H54 (cell line): ENCODE measurements at places on chromosomes 6 and 20.

DNA sequence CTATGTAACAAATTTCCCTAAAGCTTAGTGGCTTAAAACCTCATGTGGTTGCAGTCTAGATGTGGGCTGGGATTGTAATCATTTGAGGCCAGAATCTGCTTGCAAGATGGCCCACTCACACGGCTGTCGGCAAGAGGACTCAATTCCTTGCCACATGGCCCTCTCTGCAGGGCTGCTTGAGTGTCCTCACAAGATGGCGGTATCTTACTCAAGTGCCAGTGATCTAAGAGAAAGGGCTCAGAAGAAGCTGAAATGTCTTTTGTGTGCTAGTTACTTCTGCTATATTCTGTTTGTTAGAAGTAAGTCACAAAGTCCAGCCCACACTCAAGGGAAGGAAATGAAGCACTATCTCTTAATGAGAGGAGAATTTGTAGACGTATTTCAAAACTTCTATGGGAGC lies 47.1 kb upstream of the PMEPA1 start:
- DNase-seq = no peak

- peak; percentile 6 for DNase-seq
Observed at GRCh38 chr6:137637121-137637520, 142.9 kb upstream of the OLIG3 start.

GRCh38 chr6:41713159-41713649 lies 22.2 kb downstream of the TFEB start:
- DNase-seq = peak; percentile 95

DNA sequence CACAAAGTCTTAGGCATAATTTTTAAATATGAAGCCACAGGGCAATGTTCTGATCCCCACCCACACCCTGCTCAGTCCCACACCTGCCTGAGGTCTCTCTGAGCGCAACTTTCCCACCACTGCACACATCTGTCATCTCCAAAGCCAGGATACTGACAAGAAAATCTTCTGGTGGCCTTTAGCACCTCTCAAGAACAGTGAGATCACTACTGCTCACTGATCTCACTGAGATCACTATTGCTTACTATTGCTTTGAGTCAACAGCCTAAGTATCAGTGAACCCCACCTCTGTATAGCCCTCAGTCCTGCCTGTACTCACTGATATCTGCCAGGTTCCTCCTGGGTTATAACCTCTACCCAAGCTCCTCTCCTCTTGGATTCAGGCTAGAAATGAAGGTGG lies 6.4 kb downstream of the TNFRSF21 start:
- no peak for DNase-seq

DNA sequence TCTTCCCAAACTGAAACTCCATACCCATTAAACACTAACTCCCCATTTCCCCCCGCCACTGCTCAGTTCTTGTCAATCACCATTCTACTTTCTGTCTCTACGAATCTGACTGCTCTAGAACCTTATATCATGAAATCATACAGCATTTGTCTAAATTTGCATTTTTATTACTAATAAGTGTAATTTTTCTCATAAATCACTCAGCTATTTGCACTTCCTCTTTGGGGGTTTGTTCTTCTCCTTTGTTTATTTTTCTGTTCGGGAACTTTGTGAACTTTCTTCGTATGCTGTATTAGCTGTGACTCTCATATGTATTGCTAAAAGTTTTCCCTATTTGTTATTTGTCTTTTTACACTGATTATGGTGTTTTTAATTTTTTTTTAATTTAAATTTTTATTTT lies 152.2 kb downstream of the SLC16A10 start:
- DNase-seq = no peak

DNA sequence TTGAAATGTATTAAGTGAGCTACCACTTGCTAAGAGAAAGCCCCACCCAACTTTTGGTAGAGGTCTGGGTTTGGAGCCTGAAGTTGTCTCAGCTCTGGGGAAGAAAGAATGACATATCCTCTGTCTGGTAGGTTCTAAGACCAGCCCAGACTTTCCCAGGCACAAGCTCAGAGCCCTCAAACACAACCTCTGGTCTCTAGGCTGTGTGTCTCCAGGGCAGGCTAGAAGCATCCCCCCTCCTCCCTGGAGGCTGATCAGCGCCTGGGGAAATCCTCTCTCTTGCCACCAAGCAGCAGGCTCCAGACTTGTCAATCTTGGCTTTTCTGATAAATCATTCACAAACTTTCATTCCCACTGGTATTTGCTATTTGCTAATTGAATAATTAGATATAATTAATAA lies 226.5 kb upstream of the CST7 start:
- DNase-seq = no peak

- DNase-seq = no peak
Observed at GRCh38 chr6:49457771-49458170, 5.3 kb downstream of the MMUT start.

DNA sequence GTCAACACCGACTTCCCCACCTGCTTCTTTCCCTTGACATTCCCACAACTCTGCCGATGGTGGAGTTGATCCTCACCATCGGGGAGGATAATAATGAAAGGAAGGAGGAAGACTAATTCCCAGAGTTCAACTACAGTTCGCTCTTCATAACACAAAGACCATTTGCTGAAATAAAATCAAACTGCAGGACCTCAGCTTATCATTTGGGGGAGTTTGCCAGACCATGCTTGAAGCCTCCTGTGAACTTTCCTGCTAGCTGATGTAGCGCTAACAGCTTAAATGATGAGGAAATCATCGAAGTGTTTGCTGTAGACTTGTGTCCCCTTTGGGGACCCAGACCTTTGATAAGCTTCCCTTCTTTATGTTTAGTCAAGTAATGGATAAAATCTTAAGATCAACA lies 26.2 kb downstream of the PROKR2 start:
- no peak for DNase-seq

GRCh38 chr6:49430187-49430586 lies 32.9 kb downstream of the MMUT start:
- peak; percentile 1 for DNase-seq

DNA sequence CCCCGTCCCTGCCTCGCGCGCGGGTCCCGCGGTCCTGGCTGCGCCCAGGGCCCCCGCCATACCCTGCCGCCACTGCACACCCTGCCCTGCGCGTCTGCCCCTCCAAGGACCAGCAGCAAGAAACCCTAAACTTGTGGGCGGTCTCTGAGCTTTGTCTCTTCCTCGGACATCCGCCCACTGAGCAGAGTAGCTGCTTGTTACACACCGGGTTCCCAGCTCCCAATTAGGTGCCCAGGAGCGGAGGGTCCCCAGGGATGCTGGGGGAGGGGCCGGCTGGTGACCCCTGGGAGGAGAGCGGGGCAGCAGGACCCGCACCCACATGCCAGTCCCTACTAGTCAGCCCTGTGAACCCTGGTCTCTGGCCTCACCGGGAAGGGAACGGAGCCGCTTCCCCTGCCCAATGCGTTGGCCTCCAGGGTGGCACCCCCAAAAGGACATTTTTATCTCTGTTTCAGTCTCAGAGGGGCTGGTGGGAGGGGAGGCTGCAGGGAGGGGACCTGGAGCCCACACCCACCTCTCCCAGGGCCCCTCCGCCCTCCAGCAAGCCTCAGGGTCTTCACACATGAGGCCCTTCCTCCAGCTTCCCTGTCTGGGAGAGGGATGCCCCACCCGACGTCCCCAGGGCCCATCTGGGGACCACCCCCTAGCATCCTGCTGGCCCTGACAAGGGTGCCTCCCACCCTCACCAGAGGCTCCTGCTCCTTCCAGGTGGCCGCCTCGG lies 10.5 kb downstream of the STMN3 start:
- DNase-seq = no peak

GRCh38 chr6:110841266-110841665 lies 26.0 kb upstream of the CDK19 start:
- DNase-seq = no peak

- DNase-seq = no peak
Observed at GRCh38 chr20:3813848-3814581, 6.3 kb upstream of the AP5S1 start.

GRCh38 chr6:127570739-127571389 lies 6.1 kb upstream of the C6orf58 start:
- no peak for DNase-seq

- DNase-seq = no peak
Observed at GRCh38 chr20:13142143-13142542, 78.9 kb upstream of the ISM1 start.

DNA sequence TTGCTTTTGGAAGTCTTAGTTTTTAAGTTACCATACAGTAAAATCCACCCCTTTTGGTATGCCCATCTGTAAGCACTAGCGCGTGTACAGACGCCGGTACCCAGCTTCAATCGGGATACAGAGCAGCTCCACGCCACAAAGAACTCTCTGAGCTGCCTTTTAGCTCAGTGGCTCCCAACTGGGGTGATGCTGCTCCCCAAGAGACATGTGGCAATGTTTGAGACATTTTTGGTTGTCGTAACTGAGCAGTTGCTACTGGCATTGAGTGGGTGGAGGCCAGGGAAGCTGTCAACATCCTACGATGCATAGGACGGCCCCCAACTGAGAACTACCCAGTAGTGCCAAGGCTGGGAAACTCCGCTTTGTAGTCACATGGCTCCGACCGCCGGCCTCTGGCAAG lies 73.3 kb downstream of the BMP7 start:
- no peak for DNase-seq

DNA sequence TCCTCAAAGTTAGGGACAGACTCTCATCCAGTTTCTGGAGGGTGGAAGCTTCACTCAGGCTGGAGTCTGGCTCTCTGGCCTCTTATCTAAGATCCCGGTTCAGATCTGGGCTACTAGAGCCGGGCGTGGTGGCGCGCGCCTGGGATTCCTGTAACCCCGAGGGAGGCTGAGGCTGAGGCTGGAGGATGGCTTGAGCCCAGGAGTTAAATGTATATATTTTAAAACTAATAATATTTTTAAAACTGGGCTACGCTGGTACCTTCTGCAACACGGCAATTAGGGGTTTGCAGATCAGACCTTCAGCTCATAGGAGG lies 710 bp upstream of the ZNF343 start:
- no peak for DNase-seq

DNA sequence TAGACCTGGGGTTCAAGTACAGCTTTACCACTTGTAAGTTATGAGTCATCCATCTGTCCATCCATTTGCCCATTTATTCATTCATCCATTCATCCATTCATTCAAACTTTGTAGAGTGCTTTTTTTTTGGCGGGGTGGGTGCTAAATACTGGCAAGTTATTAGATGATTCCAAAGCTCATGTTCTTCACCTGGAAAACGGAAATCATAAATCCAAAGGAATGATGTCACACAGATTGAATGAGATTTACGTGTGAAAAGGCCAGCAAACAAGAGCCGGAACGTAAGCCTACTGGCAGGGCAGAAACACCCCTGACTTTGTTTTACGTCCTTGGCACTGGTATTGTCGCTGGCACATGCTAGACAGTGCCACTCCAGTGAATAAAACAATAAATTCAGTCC lies 480.9 kb upstream of the CHD6 start:
- no peak for DNase-seq

GRCh38 chr6:145427232-145427631 lies 308.1 kb downstream of the EPM2A start:
- no peak for DNase-seq

GRCh38 chr6:40183902-40184301 lies 249.6 kb upstream of the MOCS1 start:
- no peak for DNase-seq

DNA sequence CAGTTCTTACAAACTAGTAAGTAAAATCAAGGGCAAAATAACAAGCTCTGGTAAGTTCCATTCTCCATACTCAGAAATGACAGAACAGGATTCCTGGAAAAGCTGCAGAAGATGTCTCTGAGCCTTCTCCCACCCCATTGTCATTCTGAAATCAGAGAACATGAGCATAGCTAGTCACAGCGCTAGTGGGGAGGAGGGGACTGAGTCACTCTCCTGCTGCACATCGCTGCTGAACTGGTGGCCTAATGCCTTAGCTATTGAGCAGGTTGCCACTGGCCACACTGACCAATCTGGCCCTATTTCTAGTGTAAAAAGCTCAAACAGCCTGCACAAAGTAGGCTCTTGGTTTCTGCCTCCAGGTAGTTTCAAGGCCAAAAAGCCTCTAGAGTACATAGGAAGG lies 26.1 kb upstream of the RIPPLY2 start:
- DNase-seq = no peak

DNA sequence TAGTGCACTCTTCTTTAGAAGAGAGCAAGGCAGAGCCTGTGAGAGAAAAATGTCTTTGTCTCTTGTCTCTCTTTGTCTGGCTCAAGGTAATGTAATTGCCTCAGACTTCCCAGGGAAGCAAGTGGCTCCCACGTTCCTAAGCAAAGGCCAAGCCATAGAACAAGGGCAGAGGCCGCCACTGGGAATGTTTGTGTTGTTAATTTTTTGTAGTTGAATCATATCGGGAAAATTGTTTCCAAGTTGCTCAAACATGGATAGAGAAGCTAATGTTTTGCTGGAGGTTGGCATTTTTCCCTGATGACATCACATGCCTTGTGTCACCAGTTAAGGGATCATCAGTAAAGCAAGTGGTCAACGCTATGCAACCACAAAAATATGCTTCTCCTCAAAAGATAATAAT lies 211.5 kb upstream of the FOXA2 start:
- peak; percentile 41 for DNase-seq

DNA sequence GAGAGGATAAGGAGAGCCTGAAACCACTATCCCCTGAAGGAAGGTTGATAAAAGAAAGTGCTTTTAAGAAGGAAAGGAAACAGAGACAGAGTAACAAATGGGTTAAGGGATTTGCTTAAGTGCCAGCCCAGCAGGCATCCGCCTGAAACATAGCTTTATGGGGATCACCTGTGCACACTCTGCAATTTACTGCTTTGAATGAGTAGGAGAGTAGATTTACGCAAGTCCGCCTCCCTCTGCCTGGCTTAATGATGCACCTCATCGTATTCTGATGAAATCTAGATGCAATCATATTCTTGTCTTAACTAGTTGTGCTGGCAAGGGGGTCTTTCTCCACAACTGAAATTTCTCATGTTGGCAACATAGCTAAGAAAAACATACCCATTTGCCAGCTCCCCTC lies 101.1 kb upstream of the ID4 start:
- no peak for DNase-seq

GRCh38 chr6:46935687-46936086 lies 13.9 kb upstream of the ADGRF5 start:
- DNase-seq = no peak

DNA sequence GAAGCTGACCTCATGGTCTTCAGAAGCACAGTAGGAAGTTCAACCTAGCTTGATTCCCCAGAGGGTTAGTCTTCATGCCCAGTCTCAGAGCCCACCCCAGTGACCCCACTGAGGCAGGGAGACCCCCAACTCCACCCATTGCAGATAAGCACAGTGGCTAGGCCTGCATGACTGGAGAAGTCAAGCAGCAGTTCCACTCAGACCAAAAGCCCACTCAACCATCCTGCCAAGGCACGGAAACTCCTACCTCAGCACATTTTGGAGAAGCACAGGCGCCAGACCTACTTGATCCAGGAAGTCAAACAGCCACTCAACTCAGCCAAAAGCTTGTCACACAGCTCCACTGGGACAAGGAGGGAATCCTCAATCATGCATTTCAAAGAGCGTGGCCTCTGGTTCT lies 78.4 kb upstream of the HTR1E start:
- no peak for DNase-seq

DNA sequence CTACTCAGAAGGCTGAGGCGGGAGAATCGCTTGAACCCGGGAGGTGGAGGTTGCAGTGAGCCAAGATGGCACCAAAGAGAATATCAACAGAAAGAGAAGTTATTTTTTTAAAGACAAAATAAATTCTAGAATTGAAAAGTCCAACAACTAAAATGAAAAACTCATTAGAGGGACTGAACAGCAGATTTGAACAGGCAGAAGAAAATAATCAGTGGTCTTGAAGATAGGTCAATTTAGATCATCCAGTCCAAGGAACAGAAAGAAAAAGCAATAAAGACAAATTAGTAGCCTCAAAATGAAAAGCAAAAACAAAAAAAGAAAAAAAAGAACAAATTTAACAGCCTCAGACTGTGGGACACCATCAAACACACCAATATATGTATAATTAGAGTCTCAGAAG lies 6.0 kb downstream of the UQCC1 start:
- no peak for DNase-seq
